Vagina (tissue), 2 donors: ENCODE measurements at places on chromosomes 2 and 18. TPM values are rescaled to one million over a fixed set of nuclear protein-coding genes. Genes with fewer than 3 reads are reported as not detected.

The TUBA3E gene
- total RNA-seq: not detected

- H3K27ac ChIP-seq: no peak overlapping the region
- H3K36me3 ChIP-seq: no peaks in the 10 kb centered on the region
- peaks cover 12% of the 10 kb centered on the region for H3K4me1 ChIP-seq
- H3K4me3 ChIP-seq: no peak overlapping the region
- no peak for DNase-seq
- H3K27me3 ChIP-seq: no peaks in the 10 kb centered on the region
Measured at GRCh38 chr2:234963773-234964615, 12.2 kb downstream of the SH3BP4 start.

GRCh38 chr18:7764405-7764804 is 197.3 kb downstream of the PTPRM start:
- H3K4me3 ChIP-seq: no peak overlapping the region
- H3K27me3 ChIP-seq: no peaks in the 10 kb centered on the region
- DNase-seq: no peak
- no peak overlapping the region for H3K27ac ChIP-seq
- H3K4me1 ChIP-seq: no peaks in the 10 kb centered on the region
- H3K36me3 ChIP-seq: no peaks in the 10 kb centered on the region

DNA sequence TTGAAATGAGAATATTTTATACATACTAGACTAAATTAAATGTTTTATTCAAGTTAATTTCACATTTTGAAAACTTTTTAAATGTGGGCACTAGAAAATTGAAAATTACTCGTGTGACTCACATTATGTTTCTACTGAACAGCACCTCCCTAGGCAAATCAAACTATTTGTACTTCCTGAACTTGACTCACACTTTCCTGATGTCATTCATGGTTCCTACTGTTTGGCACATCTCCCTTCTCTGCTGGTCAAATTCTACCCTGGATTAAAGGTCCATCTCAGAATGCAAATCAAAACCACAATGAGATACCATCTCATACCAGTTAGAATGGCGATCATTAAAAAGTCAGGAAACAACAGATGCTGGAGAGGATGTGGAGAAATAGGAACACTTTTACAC is 16.7 kb downstream of the LHCGR start:
- H3K27me3 ChIP-seq: no peaks in the 10 kb centered on the region
- H3K4me1 ChIP-seq: peaks cover 1% of the 10 kb centered on the region
- no peak overlapping the region for H3K4me3 ChIP-seq
- DNase-seq: no peak
- no peak overlapping the region for H3K27ac ChIP-seq
- no peaks in the 10 kb centered on the region for H3K36me3 ChIP-seq

DNA sequence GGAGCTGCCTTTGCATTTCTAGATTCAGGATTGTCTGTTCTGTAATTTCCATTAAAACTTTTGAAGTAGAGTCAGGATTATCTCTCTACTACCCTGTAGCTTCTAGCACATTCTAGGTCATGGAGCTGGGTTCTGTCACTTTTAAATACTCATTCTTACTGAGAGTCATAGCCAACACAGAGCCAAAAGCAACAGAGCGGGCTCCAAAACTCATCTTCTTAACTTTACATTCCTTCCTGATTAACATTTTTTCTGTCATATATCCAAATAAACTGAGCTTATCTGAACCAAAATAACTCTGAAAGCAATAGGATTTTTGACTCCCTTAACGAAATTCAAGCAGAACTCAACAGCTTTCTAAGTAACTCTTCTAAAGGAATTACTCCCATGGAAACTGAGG is 12.9 kb downstream of the PREPL start:
- DNase-seq: no peak
- peaks cover 11% of the 10 kb centered on the region for H3K36me3 ChIP-seq
- H3K27me3 ChIP-seq: no peaks in the 10 kb centered on the region
- H3K27ac ChIP-seq: peak overlapping the region; percentile 14
- H3K4me1 ChIP-seq: peaks cover 6% of the 10 kb centered on the region
- H3K4me3 ChIP-seq: no peak overlapping the region
